Activated T-helper 2 cell treated with anti-CD3 and anti-CD28 coated beads, Interferon-gamma antibody, Interleukin-2, Interleukin-4, amounts not matched to agents 10 μg/mL and 5 μg/mL and 100 μg/mL, durations not matched to agents 14 hours and 24 hours and 36 hours (primary cell): ENCODE measurements at places on chromosomes 11 and 22. TPM values are rescaled to one million over a fixed set of nuclear protein-coding genes. Genes with fewer than 3 reads are reported as not detected.

GRCh38 chr22:41245917-41246499 is 5.3 kb upstream of the CHADL start:
- H3K27me3 ChIP-seq = no peaks in the 10 kb centered on the region
- H3K4me3 ChIP-seq = no peak overlapping the region
- H3K36me3 ChIP-seq = peaks cover 40% of the 10 kb centered on the region
- H3K27ac ChIP-seq = no peak overlapping the region

DNA sequence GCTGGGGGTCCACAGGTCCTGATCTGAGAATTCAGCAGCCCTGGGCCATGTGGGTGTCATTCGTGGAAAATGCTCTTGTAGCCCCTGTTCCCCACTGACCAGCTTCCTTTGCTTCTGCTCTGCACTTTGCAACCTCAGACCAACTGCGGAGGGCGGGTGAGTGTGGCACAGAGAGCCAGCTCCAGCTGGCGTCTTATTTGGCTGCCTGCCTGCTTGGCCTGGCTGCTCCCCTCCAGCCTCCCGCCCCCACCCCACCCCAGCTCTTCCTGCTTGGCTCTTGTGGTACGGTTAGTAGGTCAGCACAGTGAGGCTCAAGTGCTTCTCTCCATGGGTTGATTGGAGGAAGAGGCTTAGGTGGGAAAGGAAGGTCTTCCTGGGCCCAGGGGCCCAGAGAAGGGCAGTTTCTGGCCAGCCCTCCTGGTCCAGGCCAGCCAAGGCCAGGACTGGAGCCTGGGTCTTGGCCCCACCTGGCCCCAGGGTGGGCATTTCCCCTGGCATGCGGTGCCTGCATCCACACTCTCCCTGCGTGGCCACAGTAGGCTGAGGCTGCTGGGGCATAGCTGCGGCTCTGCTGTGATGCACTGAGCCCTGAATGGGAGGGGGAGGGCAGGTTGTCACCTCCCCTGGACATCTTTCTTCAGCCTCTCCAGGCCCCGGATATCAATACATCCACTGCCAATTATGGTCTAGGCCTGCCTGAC is 26.5 kb downstream of the MYO7A start:
- H3K4me3 ChIP-seq = no peak overlapping the region
- peaks cover 28% of the 10 kb centered on the region for H3K4me1 ChIP-seq
- H3K36me3 ChIP-seq = no peaks in the 10 kb centered on the region
- peaks cover 5% of the 10 kb centered on the region for H3K27me3 ChIP-seq
- H3K27ac ChIP-seq = no peak overlapping the region
- no peak for DNase-seq

GRCh38 chr11:46977038-46977813 is 40.7 kb downstream of the CSTPP1 start:
- H3K36me3 ChIP-seq = no peaks in the 10 kb centered on the region
- no peak overlapping the region for H3K27ac ChIP-seq
- no peaks in the 10 kb centered on the region for H3K27me3 ChIP-seq
- H3K4me1 ChIP-seq = peaks cover 13% of the 10 kb centered on the region

DNA sequence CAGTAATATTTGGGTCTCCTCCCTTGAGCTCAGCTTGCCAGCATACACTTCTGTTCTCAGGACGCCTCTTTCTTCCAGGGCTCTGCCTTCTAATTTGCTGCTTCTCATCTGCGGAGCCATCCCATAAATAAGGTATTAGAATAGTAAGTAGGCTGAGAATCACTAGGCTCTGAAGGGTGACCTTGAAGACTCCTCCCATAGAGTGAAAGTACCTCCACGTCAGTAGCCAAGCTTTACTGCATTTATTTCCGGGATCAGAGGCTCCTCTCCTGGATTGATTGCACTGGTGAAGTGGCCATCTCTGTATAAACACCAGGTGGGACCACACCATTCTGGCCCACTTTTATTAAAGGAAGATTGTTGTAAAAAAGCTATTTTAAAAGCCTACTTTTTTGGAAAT is 315.5 kb downstream of the FAT3 start:
- H3K27ac ChIP-seq = no peak overlapping the region
- H3K36me3 ChIP-seq = no peaks in the 10 kb centered on the region
- no peak overlapping the region for H3K4me3 ChIP-seq
- H3K27me3 ChIP-seq = no peaks in the 10 kb centered on the region

- H3K4me3 ChIP-seq = no peak overlapping the region
- no peak for DNase-seq
- no peaks in the 10 kb centered on the region for H3K36me3 ChIP-seq
- no peaks in the 10 kb centered on the region for H3K27me3 ChIP-seq
- H3K27ac ChIP-seq = no peak overlapping the region
Observed at GRCh38 chr22:45529105-45529504, 26.4 kb downstream of the FBLN1 start.

GRCh38 chr22:32281072-32281471 is 25.9 kb upstream of the SLC5A4 start:
- no peak overlapping the region for H3K4me3 ChIP-seq
- H3K36me3 ChIP-seq = no peaks in the 10 kb centered on the region
- no peak for DNase-seq
- H3K4me1 ChIP-seq = no peaks in the 10 kb centered on the region
- no peak overlapping the region for H3K27ac ChIP-seq

GRCh38 chr11:27414644-27415043 is 51.6 kb upstream of the CCDC34 start:
- no peak overlapping the region for H3K27ac ChIP-seq
- H3K27me3 ChIP-seq = peaks cover 27% of the 10 kb centered on the region
- H3K4me3 ChIP-seq = no peak overlapping the region

DNA sequence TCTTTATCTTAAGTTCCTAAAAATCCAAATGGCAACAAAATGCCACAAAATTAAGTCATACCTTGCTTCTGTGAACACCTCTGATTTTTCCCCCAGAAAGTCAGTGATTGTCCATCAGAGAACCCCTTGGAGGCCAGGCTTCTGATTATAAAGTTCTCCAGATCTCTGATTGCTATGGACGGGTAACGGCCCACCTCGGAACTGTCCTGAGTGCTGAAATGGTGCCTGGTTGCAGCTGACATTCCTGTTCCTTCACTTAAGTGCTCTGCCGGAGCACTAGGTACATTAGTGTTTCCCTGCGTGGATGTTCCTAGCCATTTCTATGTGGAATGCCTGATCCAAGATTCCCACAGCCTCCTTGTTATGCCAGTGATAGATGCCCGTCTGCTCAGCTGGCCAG is 85.0 kb downstream of the CHST1 start:
- no peaks in the 10 kb centered on the region for H3K36me3 ChIP-seq
- no peak overlapping the region for H3K27ac ChIP-seq
- no peak overlapping the region for H3K4me3 ChIP-seq
- no peak for DNase-seq
- H3K27me3 ChIP-seq = no peaks in the 10 kb centered on the region

DNA sequence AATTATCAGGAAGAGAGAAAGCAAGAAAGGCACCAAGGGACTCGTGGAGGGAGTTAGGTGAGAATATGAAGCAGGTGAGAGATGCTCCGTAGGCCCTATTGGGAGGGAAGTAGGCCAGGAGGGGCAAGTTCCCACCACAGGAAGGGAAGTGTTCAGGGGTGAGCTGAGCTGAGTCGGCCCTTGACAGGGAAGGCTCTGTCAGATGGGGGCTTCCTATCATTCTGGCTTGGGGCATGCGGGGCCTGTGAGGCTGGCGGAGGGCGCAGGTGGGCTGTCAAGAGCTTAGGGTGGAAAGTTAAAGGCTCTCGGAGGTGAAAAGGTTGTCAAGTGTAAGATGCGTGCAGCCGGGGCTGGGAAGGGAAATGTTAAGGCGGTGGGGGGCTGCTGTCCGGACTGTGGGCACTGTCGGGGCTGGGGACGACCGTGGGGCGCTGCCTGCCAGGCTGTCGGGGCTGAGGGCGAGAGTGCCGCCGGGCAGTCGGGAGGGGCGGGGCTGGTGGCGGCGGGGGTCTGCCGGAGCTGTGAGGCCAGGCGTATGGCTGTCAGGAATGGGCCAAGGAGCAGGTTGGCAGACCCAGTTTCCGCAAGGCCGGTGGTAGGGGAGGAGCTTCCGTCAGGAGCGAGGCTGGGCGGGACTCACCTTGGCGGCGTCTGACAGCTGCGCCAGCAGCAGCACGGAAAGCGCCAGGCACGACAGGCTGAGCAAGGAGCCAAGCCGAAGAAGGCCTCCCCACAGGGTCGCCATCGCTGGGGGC is 496 bp downstream of the TMEM9B start:
- H3K27me3 ChIP-seq = no peaks in the 10 kb centered on the region
- no peaks in the 10 kb centered on the region for H3K36me3 ChIP-seq
- peak overlapping the region; percentile 92 for H3K27ac ChIP-seq

GRCh38 chr11:68003846-68004550 is at the start of gene UNC93B1:
TSS of gene UNC93B1 (minus strand) at chr11:68004097. CDS start at chr11:68004043, 54 bp downstream.
- no peaks in the 10 kb centered on the region for H3K36me3 ChIP-seq
- peak within 1 kb of the TSS; percentile 78 for H3K4me3 ChIP-seq
- peaks cover 16% of the 10 kb centered on the region for H3K4me1 ChIP-seq
- peak; percentile 79 for DNase-seq
- H3K27ac ChIP-seq = peak within 1 kb of the TSS; percentile 78

- no peaks in the 10 kb centered on the region for H3K27me3 ChIP-seq
- DNase-seq = peak; percentile 47
- no peaks in the 10 kb centered on the region for H3K36me3 ChIP-seq
- peaks cover 36% of the 10 kb centered on the region for H3K4me1 ChIP-seq
Observed at GRCh38 chr11:44559207-44559939, 6.1 kb upstream of the CD82 start.

DNA sequence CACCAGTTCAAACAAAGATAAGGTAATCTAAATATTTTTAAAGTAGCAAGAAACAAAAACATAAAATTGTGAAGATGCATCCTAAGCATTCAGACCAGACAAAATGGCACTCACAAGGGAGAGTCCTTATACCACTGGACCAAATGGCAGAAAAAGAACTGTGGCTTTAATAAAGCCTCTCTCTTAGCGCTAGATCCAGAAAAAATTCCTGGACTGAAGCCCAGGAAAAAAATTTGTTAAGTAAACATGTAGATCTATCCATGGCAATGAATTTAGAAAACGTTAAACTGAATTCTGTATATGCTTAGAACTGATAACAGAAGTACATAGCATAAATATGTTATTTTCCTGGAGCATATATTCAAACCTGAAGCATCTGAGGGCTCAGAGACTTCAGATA is 11.8 kb upstream of the CD59 start:
- H3K4me1 ChIP-seq = no peaks in the 10 kb centered on the region
- H3K36me3 ChIP-seq = peaks cover 29% of the 10 kb centered on the region
- no peak overlapping the region for H3K27ac ChIP-seq
- H3K27me3 ChIP-seq = no peaks in the 10 kb centered on the region
- no peak for DNase-seq

Gene SERPINH1
- 23.8 and 23.9 TPM in 2 replicates for total RNA-seq

Gene MMP8
- not detected in 2 replicates for total RNA-seq

Gene PKDREJ
- total RNA-seq = not detected in 2 replicates

Gene PDE2A
- 0.44 and 0.62 TPM in 2 replicates for total RNA-seq

Gene TH
- total RNA-seq = not detected in 2 replicates

Gene RIBC2
- 9.9 and 11.0 TPM in 2 replicates for total RNA-seq

Gene OR8B3
- total RNA-seq = not detected in 2 replicates

Gene NDUFS3
- total RNA-seq = 132 and 142 TPM in 2 replicates

Gene CSF2RB
- total RNA-seq = 4.6 and 4.9 TPM in 2 replicates

Gene WNT7B
- not detected in 2 replicates for total RNA-seq

Gene MS4A12
- total RNA-seq = not detected in 2 replicates
